ENCODE measurements at places on chromosomes 2 and 18.

DNA sequence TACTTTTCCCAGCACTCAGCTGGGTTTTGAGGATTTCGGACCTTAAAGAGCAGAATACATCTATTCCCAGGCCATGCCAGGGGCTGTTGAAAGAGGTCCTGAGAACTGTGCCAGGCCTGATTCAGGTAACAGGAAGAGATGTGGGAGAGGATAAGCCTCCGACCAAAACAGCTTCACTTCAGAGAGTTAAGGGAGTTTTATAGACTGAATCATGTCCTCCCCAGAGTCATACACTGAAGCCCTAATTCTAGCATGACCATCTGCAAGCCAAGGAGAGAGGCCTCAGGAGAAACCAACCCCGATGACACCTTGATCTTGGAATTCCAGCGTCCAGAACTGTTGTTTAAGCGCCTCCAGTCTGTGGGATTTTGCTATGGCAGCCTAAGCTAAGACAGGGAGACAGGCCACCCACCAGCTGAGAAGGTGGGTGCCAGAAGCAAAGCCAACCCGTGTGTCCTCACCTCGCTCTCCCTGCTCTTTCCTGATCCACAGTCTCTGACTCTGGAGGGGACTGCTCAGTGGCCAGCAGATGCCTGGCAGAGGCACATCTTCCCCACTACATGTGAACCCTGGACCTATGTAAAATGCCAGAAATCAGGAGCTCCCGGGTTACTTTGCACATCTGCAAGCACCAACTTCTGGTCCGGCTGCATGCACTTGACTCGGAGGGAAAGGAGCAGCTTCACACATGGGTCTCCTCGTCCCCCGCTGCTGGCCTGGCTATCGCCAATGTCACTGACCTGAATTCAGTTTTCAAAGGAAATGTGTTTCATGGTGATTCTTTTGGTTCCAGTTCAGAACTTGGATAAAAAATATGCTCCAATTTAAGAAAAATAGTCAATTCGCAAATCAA, 116.8 kb upstream of the EPC2 start:
- DNase-seq, result no peak

GRCh38 chr2:150677551-150677950, 190.1 kb upstream of the RND3 start:
- DNase-seq, result no peak

GRCh38 chr18:72830109-72830508, 37.7 kb downstream of the NETO1 start:
- DNase-seq, result no peak

GRCh38 chr2:241849616-241850543, 8.8 kb downstream of the PDCD1 start:
- DNase-seq, result no peak

DNA sequence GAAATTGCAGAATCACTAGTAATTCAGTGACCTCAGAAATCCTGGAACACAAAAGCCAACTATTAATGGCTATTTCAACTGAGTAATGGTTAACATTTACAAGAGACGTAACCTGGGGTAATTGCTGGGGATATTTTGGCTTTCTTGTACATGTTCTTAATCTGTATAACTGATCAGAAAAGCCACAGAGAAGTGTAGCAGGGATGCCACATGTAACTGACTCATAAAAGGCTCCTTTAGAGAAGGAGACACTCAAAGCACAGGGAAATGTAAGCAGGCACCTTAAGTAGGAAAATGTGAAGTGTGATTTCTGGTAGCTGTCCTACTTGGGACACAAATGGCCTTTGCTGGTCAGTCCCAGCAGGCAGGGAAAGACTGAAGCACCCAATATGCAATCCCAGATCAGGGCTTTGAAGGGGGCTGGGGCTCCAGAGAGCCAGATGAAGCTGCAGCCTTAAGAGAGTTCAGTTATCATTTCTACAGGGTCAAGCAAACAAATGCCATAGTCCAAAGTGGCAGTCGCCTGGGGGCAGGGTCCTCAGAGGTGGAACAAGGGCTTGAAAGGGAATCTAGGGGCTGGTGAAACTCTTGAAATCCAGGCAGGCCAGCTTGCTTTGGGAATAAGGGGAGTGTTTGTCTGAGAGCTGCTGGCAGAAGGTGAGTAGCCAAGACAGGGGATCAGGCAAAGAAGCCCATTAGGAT, 7.2 kb upstream of the SPOPL start:
- DNase-seq, result no peak

DNA sequence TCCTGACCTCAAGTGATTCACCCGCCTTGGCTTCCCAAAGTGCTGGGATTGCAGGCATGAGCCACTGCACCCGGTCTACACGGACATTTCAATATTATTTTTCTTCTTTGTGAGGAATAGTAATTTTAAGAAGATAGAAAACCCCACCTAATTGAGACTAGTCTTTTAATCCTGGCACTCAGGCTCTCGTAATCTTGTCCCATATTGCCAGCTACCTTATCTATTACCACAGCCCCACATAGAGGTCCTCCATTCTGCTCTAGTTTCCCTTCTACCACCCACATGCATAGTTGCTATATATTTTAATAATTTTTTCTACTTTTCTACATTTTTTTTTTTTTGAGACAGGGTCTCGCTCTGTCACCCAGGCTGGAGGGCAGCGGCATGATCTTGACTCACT, 9.5 kb upstream of the USP14 start:
- DNase-seq, result no peak

DNA sequence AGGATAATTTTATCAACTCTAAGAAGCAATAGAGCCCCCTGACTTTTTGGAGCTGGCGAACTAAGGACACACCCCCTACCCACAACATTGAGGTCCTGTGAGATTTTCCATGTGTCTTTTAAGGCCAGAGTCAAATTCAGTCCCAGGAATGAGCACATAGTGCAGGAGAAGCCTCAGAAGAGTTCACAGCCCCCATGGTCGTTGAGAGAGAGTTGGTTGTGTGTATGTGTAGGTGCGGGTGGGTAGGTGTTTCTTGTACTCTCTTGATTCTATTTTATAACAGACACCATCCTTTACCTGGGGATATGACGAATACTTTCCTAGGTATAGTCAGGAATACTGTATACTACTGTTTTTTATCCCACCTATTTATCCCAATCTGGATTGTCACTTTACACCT, 8.6 kb downstream of the LRATD1 start:
- DNase-seq, result no peak

DNA sequence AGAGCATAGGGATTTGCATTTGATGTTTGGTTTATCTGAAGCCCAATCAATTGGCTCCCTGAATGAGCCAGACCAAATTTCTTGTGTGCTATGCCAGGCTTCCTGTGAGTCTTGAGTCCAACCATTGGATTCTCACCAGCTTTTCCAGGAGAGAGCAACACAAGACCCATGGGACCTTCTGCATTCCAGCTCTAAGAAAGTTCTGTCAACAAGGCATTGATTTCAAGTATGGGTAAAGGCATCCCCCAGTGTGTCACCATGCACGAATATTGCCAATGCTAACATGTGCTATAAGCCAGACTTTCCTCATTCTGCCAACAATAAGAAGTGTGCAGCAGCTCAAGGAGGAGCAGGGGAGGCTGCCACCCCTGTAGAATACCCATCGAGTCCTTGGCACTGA, 266.6 kb downstream of the ETAA1 start:
- no peak for DNase-seq

- DNase-seq, result no peak
Observed at GRCh38 chr2:183426825-183427224, 302.6 kb downstream of the NUP35 start.

DNA sequence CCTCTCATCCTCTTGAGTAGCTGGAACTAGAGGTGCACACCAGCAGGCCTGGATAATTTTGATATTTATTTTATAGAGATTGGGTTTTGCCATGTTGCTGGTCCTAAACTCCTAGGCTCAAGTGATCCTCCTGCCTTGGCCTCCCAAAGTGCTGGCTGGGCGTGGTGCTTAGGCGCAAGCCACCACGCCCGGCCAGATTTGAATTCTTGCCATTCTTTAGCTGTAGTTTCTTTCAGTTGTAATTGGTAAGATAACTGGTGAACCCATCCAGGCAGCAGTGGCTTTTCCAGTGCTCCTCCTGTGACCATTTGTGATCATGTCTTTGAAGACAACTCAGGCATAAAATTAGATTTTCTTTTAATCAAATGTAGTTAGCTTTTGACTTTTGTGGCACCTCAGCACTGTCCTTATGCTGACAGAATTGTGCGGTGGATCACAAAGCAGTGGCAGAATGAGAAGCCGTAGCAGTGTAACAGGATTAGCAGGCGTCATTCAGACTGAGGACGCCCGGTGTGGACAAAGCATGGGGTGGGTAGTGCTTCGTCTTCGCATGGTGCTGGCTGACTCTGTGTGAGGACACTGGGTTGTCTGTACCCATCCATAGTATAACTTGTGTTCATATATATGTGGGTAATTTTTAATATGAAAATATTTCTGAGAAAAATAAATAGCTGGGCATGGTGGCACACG, 30.0 kb upstream of the TOGARAM2 start:
- no peak for DNase-seq

- no peak for DNase-seq
Observed at GRCh38 chr18:6666012-6666685, 63.4 kb upstream of the ARHGAP28 start.

DNA sequence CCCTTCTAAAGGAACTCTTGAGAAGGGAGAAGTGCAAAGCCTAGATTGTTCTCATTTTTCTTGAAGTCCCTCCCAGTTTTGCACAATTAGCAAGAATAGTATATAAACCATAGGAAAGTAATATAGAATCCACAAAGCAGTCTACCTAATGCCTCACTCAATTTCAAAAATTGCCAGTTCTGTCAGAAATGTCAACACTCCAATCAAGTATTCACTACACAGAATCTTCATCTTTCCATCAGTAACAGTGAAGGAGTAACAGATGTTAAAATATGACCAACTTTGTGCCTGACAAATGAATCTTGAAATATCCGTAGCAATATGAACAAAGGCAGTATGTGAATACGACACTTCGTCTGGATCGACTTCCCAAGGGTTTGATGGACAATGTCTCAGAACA, 56.3 kb downstream of the RBMS1 start:
- no peak for DNase-seq

DNA sequence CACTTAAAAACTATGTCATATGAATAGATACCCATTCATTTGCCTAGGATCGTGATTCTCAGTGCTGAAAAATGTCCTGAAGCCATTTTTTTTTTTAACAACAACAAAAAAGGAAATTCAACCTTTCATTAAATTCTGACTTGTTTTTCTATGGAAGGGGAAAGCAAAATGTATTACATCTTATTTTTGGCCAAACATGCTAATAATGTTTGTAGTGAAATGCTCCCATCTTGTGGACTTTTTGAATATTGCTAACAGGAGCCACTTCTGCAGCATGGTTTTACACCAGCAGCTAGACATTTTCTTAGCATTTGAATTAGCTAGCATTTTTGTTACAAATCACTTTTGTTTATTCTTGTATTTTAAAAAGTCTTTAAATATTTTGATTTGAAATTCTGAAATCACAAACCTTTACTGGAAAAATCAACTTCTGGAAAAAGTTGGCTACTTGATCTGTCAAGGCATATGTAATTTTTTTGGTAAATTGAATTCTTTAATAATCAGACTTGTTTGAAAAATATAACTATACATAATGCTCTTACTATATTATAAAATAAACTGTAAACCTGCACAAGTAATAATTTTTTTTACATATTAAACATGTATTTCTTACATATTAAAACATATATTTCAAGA, 75.8 kb downstream of the KIDINS220 start:
- DNase-seq, result no peak

GRCh38 chr2:129318581-129319421, 660.7 kb upstream of the RAB6C start:
- no peak for DNase-seq

GRCh38 chr18:70037431-70038061, 89.9 kb upstream of the CD226 start:
- DNase-seq, result no peak

DNA sequence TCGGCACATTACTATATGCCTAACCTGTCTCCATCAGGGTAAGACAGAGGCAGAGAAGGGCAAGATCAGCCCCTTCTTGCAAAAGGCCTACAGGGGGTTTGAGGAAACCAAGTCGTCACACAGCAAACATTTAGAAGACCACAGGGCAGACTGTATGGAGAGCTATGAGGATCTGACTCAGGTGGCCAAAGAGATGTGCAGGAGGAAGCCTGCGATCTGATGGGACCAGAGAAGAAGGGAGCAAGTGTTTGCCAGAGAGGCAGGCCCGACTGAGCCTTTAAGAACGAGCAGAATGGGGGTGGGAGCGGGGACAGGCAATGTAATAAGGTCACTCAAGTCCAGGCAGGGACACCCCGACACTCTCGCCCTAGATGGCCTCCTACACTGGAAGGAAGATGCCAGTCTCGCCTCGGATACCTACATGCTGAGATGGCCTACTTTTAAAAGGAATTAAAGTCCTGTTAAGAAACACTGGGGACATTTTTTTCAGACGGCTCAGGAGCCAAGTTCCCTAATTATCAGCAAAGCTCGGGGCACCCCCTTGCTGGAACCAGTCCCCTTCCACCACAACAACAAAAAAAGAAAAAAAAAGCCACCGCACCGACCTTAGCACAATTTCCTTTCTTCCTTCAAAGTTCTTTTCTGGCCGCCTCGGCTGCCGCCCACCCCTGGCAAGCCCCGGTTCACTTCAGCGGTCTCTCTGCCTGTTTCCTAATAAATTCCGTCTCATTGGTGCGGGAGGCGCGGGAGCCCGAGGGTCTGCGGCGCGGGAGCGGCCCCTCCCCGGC, 1.5 kb downstream of the SFXN5 start:
- no peak for DNase-seq

GRCh38 chr2:218962859-218963492, 3.5 kb downstream of the CDK5R2 start:
- peak; percentile 49 for DNase-seq

- DNase-seq, result no peak
Observed at GRCh38 chr2:121037480-121037879, 247.5 kb downstream of the TFCP2L1 start.

DNA sequence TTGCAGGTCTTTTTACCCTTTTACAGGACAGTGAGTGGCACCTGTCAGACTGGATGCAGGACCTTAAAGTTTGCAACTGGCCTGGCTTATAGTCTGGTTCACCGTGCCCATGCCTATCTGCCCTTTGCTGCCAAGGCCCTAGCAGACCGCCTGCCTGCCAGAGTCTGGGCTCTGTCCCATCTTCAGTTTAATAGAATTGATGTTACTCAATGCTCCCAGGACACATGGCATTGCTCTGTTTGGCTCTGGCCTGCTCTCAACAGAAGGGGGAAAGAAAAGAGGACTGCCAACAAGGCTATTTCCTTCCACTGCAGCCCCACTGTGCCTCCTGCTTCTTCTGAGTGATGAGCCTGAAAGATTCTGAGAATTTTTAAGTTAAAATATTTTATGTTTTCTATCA, 25.6 kb upstream of the TMEM178A start:
- DNase-seq, result no peak

DNA sequence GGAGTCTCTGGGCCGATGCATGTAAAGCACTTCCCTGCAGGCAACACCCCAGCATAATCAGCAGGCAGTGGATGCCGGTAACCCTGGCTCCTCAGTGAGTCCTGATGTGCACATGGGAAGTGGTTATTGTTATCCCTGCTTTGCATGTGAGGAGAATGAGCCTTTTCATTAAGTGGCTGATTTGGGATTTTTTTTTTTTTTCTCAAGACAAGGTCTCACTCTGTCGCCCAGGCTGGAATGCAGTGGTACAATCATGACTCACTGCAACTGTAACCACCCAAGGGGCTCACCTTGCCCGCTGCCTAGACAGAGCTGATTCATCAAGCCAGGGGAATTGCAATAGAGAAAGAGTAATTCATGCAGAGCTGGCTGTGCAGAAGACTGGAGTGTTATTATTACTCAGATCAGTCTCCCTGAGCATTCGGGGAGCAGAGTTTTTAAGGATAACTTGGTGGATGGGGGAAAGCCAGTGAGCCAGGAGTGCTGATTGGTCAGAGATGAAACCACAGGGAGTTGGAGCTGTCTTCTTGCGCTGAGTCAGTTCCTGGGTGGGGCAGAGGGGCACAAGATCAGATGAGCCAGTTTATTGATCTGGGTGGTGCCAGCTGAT, 95.4 kb downstream of the SOCS6 start:
- no peak for DNase-seq
